ENCODE measurements at places on chromosomes 6 and 20.

GRCh38 chr20:23147964-23148730, 62.0 kb upstream of the CD93 start:
- no peak for DNase-seq

DNA sequence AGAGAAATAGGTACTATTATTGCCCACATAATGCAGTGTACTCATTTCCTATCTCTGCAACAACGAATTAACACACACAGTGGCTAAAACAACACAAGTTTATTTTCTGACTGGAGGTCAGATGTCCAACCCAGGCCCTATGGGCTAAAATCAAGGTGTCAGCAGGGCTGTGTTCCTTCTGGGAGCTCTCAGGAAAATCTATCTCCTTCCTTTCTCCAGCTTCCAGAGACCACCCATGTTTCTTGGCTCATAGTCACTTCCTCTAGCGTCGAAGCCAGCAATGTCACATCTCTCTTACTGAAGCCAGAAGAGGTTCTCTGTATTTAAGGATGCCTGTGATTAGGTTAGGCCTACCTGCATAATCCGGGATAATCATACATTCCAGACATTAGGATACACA, 60.9 kb upstream of the TOP1 start:
- no peak for DNase-seq

DNA sequence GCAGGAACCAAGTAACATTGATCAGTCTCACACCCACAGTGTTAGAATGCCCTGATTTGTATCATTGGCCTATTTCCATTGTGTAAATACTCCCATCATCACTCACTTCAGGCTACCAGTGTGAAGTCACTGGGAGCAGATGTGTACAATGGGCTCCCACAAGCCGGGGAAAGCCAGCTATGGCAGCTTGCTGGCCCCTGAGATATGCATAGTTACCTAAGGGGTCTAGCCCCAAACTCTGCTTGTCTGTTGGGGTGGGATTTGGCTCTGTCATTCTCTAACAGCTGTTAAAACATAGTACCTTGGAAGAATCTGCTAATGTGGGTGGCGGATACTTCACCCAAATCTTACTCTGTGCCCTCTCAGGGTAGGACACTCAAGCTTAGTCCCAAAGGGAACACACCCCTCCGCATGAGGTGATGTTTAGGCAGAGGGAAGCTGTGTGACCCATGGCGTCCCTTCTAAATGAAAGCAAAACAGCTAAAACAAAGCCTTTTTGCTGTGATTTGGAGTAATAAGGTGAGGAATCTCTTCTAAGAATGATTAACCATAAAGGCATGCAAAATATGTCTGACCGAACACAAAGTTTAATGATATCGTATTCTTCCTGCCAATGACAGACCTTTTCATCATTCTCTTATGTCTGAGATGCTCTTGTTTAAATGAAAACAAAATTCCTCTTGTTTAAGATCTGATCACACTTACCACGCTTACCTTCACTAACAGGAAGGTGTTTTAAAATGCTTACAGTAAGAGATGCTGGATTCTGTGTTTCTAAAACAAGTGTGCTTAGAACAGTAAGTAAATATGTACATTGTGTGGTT, 45.9 kb upstream of the PXDC1 start:
- DNase-seq = no peak

GRCh38 chr20:43507150-43508080, at the start of gene L3MBTL1:
Gene L3MBTL1 (plus strand): TSS chr20:43507697. CDS start chr20:43513504, 5,807 bp downstream.
- DNase-seq = no peak

GRCh38 chr6:41321183-41321582, 14.2 kb upstream of the NCR2 start:
- no peak for DNase-seq

- DNase-seq = no peak
These were observed 13.5 kb upstream of the SEMG1 start for GRCh38 chr20:45193331-45193730.

GRCh38 chr6:147177286-147177685, 26.9 kb upstream of the STXBP5 start:
- DNase-seq = no peak

GRCh38 chr20:43564455-43564854, 5.6 kb downstream of the SGK2 start:
- DNase-seq = no peak

DNA sequence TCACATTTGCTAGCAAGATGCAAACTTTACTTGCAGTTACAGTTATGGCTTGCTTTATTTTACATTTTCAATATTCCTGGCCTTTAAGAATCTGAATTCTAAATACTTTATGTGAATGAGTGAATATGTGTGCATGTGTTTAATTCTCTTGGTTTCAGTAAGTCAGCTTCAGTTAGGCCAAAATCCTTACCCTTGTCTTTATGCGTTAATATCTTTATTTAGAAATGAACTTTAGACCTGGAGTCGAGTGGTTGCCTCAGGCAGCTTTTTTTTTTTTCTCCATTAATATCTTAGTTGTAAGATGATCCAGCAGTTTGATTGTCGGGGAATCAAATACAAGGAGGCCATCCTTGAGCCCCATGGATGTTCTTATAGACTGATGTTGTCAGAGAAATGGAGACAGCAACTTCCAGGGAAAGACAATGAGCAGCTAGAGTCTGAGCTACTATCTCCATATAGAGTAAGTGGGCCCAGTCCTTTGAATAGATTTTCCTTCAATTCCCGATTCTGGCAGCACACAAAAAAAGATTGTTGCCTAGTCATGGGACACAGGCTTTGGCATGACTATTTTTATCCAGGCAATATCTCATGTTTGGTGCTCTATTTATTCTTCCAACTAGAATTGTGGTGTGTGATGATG, 398.0 kb downstream of the DHX35 start:
- DNase-seq = no peak

DNA sequence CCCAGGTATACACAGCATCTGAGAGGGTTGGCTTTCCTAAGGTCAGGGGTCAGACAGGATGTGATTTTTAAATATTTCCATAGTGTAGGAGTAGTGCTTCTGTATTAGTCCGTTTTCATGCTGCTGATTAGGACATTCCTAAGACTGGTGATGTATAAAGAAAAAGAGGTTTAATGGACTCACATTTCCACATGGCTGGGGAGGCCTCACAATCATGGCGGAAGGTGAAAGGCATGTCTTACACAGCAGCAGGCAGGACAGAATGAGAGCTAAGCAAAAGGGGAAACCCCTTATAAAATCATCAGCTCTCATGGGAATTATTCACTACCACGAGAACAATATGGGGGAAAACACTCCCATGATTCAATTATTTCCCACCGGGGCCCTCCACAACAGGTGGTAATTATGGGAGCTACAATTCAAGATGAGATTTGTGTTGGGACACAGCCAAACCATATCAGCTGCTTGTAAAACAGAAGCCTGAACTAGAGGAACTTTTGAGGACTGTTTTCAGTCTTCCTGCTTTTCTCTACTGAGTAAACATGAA, 91.0 kb upstream of the MEI4 start:
- no peak for DNase-seq

GRCh38 chr6:43796903-43797890, 27.2 kb downstream of the VEGFA start:
- DNase-seq = no peak

DNA sequence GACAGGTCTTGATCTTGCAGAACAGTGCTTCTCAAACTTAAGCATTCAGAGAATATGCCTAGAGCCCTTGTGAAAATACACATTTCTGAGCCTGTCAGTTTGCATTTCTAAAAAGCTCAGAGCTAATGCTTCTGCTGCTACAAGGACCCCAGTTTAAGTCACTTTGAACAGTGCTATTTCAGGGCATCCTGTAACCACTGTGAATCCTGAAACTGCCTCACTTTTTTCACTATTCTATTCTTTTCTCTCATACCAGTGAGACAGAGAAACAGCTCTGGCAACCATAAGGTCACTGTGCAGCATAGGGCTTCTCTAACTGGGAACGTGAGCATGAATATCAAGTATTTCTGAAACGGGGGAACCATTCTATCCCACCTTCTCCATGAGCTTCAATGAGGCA, 51.2 kb downstream of the LGSN start:
- no peak for DNase-seq

DNA sequence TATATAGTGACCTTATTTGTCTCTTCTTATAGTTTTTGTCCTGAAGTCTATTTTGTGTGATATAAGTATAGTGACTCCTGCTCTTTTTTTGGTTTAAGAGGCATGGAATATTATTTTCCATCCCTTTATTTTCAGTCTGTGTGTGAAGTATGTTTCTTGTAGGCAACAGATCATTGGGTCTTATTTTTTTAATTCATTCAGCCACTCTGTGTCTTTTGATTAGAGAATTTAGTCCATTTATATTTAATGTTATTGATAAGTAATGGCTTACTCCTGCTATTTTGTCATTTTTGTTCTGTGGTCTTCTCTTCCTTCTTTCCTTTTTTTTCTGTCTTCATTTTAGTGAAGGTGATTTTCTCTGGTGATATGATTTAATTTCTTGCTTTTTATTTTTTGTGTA, 51.4 kb upstream of the TOP1 start:
- DNase-seq = no peak

- no peak for DNase-seq
These were observed 378.7 kb downstream of the RNGTT start for GRCh38 chr6:88584581-88585275.

DNA sequence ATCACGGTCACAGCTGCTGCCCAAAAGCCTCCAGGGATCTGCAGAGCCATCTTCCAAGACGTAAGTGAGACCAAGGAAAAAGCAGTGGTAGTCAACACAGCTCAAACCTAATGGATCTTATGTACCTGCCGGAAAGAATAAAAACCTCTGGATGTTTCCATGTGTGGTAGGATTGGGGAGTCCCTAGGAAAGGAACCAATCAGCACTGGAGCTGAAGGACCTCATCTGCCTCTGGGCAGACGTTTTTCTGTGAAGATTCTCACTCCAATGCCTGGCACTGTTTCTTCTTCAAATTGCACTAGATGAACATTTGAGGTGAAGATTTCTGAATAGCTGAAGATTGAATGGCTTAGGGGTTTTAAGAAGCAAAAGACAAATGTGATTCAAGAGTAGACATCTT, at the start of gene HLA-DQB2:
HLA-DQB2 (minus strand) TSS at position 112 of the 400 bp plus-strand sequence; CDS start at position 50, 62 bp downstream.
- no peak for DNase-seq

GRCh38 chr20:8095648-8096572, 36.2 kb upstream of the PLCB1 start:
- DNase-seq = no peak

DNA sequence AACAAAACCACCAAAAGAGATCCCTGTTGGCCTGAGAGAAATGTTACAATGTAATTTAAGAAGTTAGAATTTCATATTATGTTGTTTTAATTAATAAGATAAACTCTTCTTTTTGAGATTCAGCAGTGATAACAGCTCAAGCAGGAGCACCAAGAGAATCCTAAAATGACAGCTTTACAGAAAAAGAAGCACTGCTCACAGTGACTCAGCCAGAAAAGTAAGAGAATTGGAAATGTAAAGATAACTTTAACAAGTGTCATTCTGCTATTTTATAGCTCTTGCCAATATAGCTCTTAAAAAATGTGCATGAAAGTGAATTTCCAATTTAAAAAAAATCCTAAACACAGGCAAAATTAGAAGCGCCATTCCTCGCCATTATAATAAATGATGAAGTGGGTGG, 111.3 kb downstream of the UBE3D start:
- no peak for DNase-seq

DNA sequence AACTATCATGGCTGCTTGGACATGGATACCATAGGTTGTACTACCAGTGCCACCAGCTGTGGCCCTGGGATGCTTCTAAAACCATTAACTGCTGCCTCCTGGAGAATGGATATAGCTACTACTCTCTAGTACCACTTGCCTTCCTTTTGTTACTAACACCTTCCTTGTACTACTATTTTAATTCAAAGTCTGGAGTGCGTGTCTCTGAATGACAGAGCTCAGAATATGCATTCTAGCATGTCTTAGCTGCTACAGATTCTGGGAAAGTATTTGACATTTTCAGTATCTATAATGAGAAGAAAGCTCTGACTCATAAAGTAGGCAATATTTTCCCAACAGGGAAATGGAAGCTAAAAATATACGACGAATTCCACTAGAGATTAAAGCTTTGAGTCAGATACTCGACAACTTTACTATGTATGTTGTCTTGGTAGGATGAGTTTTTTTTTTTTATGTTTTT, 112.3 kb downstream of the PFDN4 start:
- no peak for DNase-seq

- DNase-seq = no peak
These were observed 6.0 kb upstream of the RIPPLY2 start for GRCh38 chr6:83847179-83847578.

DNA sequence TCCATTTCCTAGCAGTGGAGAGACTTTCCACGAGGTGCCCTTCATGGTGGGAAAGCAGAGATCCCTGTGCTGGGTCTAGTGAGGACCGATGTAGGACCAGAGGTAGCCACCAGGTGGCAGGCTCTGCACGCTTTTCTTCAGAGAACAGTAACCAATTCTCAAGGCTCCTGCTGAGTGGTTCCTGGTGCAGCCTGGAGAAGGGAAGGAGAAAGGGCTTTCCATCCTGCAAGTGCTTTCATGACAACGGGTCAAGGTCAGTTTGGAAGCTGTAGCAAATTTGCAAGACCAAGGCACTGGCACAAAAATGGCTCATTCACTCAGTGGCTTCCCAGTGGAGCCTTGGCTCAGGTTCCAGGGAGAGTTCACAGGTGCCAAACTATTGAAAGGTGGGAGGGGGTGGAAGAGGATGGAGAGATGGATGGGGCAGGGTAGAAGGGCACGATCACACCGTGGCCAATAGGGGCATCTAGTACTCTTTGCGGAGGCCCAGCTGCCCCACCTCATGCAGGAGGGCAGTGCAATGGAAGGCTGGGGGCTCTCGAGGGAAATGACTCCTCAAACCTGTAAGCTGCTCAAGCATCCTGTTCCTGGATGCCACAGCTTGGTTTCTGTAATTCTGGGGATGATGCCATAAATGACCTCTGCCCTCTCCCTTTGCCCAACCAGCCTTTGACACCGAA, 25.5 kb upstream of the KCNK16 start:
- peak; percentile 55 for DNase-seq

Data from NCI-H187 (cell line).